HS-27A (cell line): ENCODE measurements at places on chromosomes 6 and 20.

- no peak for DNase-seq
Measured at GRCh38 chr20:8960241-8960640, 108.6 kb upstream of the PLCB4 start.

DNA sequence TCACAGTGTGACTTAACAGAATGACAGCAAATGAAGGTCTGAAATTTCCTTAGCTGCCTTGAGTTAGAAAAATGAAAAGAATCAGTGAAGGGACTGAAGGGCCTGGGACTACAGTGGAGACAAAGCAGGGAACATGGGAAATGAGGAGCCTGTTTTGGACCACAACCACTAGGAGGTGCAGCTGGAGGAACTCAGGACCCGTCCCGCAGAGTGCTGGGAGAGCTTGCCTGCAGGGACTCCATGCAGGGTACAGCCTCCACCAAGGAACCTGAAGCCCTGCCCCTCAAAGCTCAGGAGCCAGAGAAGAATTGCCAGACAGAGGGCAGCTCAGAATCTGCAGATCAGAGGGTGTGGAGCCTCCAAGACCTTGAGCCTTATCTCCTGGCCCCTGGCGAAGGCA, 50.7 kb downstream of the LRFN2 start:
- no peak for DNase-seq

- DNase-seq = peak; percentile 41
Measured at GRCh38 chr20:38060536-38060935, 27.0 kb downstream of the RPRD1B start.

DNA sequence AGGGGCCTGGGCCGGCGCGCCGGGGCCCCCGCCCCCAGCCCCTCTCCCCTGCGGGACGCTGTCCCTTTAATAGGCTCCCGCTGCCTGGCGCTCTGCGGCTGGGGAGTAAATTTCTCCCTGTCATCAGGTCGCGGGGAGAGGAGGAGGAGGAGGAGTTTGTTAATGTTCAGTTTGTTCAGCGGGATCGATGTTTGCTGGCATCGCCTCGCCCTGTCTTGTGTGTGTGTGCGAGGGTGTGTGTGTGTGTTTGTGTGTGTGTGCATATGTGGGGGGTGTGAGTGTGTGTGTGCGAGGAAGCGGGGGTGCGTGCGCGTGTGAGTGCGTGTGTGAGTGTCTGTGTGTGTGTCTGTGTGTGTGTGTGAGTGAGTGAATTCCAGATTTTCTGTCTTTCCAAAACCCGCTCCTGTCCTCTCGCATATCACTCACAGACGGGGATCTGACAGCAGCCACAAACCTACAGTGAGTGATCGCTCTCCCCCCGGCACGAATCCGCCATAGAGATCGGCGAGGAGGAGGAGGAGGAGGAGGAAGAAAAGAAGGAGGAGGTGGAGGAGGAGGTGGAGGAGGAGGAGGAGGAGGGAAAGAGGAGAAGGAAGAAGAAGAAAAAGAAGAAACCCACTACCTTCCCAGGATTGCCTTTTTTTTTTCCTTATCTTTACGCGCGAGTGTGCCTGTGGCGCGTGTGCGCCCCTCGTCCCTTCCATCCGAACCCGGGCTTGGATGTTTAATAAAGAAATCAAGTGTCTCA, at the start of gene TSHZ2:
TSS of gene TSHZ2 (plus strand) at position 169 of the 748 bp plus-strand sequence. CDS start 936 bp downstream, outside the sequence.
- DNase-seq = no peak

GRCh38 chr6:88105741-88106340, 58.2 kb downstream of the SPACA1 start:
- DNase-seq = no peak

GRCh38 chr6:159203304-159204005, 34.3 kb downstream of the FNDC1 start:
- peak; percentile 94 for DNase-seq

- no peak for DNase-seq
Measured at GRCh38 chr6:95670011-95670463, 92.7 kb downstream of the MANEA start.

- no peak for DNase-seq
Measured at GRCh38 chr6:5034736-5035135, 30.9 kb upstream of the RPP40 start.

- no peak for DNase-seq
Measured at GRCh38 chr6:134117409-134117808, 65.0 kb upstream of the SLC2A12 start.

- DNase-seq = no peak
Measured at GRCh38 chr20:32841174-32841573, 17.5 kb upstream of the EFCAB8 start.

GRCh38 chr20:16701296-16701695, 28.5 kb upstream of the SNRPB2 start:
- no peak for DNase-seq

DNA sequence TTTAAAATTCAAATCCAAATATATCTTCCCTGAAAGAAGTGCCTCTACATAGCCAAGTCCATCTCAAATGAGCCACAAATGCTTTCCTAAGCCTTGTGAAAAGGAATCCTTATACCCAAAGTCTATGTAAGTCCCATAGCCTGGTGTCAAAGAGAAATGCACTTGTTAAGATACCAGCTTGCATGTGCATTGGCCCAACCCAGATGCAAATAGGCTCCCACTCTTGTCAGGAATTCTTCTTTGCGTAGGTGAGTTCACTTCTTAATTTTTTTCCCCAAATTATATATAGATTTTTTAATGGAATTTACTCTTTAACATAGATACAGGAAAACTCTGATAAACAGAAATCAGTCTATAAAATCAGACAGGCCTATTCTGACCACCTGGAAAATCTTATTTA, 105.6 kb downstream of the RALGAPA2 start:
- DNase-seq = no peak

GRCh38 chr6:157536223-157536545, 155.2 kb downstream of the ZDHHC14 start:
- DNase-seq = no peak

GRCh38 chr6:144580771-144581170, 295.6 kb downstream of the UTRN start:
- no peak for DNase-seq

DNA sequence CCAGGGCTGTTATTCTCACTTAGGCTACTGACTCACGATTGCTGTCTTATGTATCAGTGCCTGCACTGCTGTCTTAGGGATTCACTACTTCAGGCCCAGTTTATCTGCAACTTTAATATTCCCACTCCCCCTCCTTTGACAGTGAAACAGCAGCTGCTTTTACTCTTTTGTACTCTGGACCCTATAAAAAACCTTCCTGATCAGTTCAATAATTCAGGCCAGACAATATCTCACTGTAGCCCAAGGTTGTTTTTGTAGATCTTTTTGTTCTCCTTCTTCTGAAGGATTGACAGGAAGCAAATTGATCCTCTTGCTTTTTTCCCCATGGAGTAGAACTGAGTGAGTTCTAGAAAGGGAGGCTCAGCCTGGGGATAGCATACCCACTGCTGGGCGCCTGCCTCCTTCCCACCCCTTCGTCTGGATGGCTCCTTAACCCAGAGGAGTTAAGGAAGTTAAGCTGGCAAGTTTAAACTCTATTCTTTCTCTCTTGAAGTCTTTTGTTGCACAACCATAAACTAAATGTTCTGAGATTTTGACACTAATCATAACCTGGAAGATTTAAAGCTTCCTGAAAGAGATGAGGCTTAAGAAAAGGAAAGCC, 22.0 kb upstream of the EYS start:
- DNase-seq = no peak

DNA sequence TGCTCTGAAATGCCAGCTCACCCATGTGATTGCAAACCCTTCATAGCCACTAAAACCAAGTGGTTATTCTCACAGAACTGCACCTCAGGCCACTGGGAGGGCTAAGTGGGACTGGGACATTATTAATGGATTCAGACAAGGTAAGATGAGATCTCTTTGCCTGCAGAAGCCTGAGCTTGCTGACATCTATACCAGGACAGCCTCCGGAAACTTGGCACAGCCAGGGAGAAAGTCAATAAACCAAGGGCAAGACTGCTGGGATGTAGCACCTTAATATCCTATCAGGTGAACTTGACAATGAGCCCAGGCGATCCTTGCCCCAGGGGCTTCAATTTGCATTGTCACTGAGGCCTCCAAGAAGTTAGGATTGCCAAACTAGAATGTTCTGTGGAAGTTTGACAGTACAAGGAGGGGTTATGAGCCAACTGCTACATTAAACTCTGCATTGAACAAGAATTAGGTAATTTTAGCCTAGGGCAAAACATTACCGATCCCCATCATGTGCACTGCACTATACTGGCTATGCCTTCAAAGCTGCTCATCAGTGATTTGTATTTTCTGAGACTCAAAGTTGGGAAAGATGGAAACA, 60.1 kb upstream of the RALGAPA2 start:
- no peak for DNase-seq

DNA sequence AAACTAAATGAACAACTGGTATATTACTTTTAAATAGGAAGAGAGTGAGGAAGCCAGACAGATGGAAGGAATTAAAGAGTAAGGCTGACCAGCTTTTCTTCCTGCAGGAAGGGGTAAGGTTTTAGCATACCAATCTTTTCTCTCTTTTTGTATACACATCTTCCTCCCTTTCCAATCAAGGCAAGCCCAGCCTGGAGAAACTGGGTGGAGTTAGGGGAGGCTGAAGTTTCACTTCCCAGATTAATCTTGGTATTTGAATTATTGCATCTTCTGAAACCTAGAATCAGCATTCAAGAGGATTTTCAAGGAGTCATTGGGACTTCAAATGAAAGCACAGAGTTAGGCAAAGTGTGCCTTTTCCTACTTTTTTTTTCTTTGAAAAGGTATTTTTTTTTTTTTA, 33.1 kb downstream of the TMEM14A start:
- no peak for DNase-seq

DNA sequence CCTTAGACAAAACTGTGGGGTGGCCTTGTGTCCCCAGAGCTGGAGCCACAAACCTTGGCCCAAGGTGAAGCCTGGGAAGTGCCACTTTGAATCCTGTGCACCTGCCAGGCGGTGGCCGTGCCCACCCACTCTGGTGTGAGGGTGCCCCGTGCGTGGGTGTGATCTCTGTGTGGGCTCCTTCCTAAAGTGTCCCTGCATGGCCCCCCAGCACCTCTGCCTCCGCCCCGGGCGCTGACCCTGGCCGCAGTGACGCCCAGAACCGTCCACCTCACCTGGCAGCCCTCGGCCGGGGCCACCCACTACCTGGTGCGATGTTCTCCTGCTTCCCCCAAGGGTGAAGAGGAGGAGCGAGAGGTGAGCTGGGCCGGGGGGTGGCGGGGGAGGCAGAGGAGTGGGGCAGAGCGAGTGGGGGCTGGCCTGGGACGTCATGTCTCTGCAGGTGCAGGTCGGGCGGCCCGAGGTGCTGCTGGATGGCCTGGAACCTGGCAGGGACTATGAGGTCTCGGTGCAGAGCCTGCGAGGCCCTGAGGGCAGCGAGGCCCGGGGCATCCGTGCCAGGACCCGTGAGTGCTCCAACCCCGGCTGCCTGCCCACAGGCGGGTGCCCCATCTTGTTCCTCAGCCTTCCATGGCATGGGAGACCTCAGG, 18.3 kb downstream of the COL20A1 start:
- DNase-seq = no peak

DNA sequence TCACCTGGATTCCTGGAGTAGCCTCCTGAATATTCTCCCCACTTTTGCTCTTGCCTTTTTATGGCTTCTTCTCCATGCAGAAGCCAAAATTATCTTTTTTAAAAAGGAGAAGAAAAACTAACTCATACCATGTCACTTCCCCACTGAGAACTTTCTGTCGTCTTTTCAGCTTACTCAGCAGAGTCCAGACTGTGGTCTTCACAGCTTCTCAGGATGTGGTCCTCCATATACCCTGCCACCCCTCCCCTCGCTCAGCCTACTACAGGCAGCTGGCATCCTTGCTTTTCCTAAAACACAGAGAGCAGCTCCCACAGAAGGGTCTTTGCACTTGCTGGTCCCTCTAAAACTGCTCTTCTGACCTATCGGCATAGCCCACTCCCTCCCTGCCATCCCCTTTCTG, 89.4 kb upstream of the ISM1 start:
- DNase-seq = no peak

GRCh38 chr6:143505537-143505936, 6.0 kb downstream of the FUCA2 start:
- no peak for DNase-seq

DNA sequence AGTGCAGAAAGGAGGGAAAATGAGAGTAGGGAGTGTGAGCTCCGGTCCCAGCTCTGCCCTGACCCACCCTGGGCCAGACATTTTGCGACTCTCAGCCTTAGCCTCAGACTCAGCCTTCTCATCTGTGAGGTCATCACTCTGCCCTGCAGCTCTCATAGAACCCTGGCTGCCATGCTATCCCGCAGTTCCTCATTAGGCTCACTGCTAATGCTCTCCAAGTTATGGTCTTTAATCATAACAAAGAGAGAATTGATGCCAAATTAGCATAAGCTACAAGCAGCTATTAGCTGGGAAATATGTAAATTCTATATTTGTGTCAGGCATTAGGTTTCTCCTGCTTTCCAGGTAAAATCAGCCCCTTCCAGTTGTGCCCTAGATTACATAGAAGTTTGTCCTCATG, 46.5 kb upstream of the MLN start:
- no peak for DNase-seq

DNA sequence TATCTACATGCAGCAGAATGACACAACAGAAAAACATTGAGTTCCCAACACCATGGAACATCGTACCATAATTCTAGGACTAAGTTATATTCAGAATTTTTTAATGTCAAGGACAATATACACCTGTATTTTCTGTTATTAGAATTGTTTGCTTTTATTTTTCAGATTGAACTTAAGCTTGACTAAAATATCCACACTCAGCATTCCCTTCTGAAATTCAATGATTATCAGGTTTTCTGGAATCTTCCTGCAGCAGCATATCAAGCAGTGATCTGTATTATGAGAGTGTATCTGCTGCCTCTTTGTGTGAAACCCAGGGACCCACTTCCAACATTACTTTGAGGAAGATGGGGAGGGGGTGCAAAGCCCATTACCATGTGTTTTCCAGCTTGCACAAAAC, 578.6 kb upstream of the JAG1 start:
- no peak for DNase-seq

- no peak for DNase-seq
Measured at GRCh38 chr6:74891349-74891831, 314.5 kb downstream of the COL12A1 start.

DNA sequence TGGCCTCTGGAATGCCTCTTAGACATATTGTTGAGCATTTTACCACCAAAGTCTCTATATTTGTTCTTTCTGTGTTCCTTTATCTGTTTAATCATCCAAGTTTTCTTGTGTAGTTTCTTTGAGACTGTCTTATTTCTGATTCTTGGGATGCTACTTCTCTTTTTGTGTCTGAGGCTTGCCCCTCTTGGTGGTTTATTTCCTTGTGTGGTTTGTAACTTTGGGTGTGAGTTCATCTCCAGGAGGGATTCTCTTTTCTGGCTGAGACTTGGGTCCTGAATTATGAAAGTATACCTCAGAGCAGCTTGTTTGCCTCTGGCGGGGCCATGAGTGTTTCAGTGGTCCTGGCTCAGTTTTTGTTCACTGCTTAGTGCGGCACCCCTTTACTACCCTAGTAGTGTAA, 33.9 kb downstream of the PPARD start:
- DNase-seq = no peak

GRCh38 chr6:157056275-157056674, 267.0 kb downstream of the TMEM242 start:
- DNase-seq = no peak
